ENCODE measurements at places on chromosomes 16 and 17.

- no peak for DNase-seq
Measured at GRCh38 chr17:80191865-80192661, 22.2 kb downstream of the CARD14 start.

DNA sequence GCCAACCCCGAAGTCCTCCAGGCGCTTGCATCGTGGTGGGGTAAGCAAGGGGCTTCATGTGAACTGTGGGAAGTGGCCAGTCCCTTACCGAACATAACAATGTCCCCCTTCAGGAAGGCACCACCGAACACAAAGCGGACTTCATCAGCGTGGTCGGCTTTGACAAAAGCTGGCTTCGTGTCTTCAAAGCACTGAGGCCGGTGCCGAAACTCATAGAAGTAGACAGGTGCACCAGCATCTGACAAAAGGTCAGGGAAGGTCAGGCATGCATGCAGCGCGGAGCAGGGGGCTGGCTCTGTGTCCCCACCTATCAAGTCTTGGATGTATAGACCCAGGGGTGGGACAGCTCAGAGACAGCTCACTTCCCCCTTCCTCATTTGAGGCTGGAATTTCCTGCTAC lies 16.6 kb upstream of the CES1 start:
- DNase-seq, result no peak

- no peak for DNase-seq
Measured at GRCh38 chr16:66960270-66960669, 796 bp upstream of the CES3 start.

GRCh38 chr17:79231766-79232287 lies 157.2 kb downstream of the ENGASE start:
- no peak for DNase-seq

GRCh38 chr17:55487695-55488432 lies 23.4 kb downstream of the SMIM36 start:
- DNase-seq, result no peak

DNA sequence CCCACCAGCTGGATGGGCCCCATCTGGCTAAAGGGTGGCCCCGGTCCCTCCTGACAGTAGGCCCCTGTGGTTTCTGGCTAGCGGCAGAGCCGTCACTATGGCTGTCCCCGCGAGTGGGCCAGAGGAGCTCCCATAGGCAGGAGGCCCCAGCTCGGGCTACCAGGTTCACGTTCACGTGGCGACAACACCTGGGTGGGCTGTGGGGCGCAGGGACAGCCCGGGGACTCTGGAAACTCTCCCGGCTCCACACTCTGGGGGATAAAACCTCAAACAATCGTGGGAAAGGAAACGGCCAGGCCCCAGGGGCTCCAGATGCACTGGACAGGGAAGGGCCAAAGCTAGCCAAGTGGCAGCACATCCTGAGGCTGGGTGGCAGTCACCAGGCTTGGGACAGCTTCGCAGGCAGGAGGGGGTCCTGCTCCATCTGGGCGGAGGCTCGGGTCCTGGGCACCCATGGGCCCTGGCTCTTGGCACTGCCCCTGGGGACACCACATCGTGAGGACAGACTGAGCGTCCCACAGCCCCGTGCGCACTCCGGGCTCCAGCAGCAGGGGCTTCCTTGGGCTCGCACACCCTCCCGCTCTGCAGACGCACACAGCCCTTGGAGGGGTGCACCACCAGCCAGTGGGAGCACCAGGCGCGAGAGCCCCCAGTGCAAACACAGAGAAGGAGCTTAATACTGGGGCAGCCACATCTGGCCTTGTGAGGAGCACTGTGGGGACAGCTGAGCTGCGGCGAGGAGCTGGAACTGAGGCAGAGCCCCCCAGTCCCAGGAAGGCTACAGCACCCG lies 4.4 kb downstream of the RNF166 start:
- no peak for DNase-seq

DNA sequence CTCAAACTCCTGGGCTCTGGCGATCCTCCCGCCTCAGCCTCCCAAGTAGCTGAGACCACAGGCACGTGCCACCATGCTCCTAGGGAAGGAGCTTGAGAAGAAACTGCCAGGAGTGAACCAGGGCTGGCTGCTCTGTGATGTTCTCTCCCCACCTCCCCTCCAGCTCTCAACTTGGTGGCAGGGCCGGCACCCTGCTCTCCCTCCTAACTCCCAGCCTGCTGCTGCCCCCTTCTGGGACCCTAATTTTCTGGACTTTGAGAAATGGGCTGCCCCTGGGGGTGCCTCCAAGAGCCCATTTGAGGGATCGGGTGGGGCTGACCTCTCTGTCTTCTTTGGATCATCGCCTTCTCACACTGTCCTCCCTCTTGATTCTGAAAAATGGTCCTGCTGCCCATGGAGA lies 14.9 kb upstream of the STAT3 start:
- DNase-seq, result peak; percentile 41

DNA sequence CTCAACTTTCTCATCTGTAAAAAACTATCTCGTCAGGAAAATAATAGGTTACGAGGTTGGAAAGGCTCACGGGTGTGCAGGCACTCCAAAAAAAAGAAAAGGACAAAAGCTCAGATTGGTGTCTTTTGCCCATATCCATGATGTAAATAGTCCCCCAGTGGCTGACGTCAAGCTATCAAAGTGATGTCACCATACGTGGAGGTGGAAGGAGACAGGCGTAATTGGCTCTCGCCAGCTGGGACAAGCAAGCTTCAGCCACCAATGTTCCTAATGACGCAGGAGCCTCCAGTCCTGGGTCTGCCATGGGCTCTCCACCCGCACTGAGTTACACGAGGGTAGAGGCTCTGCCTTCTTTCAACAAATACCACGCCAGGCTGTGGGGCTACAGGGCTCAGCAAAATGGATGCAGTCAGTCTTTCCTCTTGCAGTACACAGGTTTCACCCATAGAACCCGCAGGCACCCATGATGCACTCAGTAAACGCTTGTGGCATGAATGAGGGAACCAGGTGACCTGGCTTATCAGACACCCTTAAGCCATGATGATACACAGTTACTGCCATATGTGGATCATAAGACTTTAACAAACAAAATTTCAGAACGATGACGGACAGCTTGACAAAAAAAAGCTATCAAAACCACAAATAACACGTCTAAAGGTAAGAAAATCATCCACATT lies 50.5 kb downstream of the COTL1 start:
- no peak for DNase-seq

DNA sequence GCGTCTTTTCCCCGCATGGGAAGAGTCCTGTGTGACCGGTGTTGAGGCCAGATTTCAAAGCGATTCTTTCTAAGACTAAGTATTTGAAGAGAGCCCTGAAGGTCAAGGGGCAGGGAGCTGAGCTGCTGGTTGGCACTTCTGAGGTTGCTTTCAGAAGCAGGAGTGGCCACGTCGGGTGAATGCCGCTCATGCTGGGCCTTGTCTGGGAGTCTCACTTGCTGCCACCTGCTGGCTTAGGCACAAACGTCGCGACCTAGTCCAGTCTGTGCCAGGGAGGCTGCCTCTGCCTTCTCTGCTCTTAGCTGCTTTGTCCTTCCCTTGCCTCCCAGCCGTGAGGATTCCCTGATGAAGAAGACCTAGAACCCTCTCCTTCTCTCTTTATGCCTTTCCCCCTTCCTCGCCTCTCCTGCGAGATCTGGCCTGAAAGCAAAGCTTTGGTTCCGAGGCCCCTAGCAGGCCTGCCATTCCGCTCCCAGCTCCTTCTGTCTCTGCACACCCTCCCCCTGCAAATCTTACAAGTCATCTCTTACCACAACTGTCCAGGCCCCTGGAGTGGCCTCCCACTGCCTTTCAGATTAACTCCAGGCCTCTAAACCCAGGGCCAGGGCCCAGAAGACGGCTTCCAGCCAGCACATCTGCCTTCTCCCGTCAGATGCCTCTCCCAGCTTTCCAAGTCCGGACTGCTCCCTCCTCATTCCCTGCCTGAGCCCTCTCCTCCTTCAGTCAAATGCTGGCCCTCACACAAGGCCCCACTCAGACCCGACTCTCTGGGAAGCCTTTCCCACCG lies 11.4 kb downstream of the CTNS start:
- DNase-seq, result no peak

DNA sequence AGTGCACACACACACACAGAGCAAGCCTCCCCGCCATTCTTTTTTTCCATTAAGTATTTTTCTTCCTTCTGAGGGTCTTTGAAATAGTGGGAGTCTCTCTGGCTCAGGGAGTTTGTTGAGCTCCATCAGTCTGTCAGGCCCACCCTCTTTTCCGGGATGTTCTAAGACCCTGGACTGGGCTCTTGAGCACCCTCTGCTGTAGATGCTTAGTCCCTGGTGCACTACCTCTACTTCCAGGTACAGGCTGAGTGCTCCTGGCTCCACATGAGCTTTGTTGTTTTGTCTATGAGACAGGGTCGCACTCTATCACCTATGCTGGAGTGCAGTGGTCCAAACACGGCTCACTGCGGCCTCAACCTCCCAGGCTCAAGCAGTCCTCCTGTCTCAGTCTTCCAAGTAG lies 20.7 kb downstream of the LIMD2 start:
- DNase-seq, result no peak

DNA sequence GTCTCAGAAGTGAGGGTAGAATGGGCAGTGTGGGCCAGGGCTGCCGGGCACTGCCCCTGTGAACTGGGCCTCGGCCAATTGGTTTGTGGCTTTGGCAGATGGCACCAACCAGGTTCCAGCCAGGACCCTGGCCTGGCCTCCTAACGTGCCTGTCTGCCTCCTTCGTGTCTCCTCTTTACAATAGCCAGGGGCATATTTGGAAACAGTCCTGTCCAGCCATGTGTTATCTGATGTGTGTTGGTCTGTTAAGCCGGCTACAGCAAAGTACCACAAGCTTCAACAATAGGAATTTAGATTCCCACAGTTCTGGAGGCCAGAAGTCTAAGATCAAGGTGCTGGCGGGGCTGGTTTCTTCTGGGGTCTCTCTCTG lies 14.6 kb downstream of the CRISPLD2 start:
- no peak for DNase-seq

DNA sequence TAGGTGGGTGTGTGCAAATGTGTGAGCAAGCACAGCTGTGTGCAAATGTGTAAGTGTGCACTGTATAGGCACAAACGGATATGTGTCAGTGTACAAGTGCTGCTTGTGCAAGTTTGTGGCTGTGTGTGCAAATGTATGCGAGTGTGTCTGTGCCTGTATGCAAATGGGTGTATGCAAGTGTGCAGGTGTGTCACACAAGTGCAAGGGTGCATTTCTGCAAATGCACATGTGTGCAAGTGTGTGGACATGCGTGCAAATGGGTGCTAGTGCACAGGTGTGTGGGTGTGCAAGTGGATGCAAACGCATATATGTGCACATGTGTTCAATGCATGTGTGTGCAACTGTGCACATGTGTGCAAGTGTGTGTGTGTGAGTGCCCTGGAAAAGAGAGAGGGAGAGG lies 76.5 kb upstream of the TNRC6C start:
- DNase-seq, result no peak

DNA sequence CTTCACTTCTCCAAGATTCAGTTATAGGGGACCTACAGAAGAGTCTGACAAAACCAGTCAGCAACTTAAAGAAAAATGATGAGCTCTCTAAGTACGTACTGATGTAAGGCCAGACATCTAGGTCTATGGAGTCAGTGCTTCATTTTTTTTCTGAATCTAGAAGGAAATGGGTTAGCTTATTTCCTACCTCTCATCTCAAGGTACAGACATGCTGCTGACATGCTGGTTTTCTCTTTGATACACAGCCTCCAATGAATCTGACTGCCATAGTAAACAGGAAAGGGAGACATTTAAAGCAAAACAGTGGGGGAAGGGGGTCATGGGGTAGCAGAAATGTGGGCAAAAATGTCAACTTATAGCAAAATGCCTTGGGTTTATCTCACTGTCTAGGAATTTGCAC lies 16.4 kb downstream of the CDR2 start:
- DNase-seq, result no peak

- no peak for DNase-seq
Measured at GRCh38 chr17:48308581-48308980, 121.4 kb downstream of the SKAP1 start.

DNA sequence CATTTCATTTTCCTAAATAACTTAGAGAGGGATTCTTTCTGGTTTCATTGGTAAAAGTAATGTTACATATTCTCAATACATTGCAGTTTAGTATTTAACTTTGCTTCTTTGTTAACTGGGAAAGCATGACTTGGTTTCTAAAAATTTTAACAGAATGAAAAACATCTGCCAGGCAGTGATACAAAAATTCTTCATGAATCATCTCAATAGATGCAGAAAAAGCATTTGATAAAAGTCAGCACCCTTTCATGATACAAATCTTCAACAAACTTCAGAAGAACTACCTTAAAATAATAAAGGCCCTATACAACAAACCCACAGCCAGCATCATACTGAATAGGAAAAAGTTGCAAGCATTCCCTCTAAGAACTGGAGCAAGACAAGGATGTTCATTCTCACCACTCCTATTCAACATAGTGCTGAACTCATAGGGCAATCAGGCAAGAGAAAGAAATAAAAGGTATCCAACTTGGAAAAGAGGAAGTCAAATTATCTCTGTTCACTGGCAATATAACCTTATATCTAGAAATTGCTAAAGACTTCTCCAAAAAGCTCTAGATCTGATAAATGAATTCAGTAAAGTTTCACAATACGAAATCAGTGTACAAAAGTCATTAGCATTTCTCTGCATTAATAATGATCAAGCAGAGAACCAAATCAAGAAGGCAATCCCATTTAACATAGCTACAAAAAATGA lies 50.4 kb downstream of the SLFN5 start:
- DNase-seq, result no peak

DNA sequence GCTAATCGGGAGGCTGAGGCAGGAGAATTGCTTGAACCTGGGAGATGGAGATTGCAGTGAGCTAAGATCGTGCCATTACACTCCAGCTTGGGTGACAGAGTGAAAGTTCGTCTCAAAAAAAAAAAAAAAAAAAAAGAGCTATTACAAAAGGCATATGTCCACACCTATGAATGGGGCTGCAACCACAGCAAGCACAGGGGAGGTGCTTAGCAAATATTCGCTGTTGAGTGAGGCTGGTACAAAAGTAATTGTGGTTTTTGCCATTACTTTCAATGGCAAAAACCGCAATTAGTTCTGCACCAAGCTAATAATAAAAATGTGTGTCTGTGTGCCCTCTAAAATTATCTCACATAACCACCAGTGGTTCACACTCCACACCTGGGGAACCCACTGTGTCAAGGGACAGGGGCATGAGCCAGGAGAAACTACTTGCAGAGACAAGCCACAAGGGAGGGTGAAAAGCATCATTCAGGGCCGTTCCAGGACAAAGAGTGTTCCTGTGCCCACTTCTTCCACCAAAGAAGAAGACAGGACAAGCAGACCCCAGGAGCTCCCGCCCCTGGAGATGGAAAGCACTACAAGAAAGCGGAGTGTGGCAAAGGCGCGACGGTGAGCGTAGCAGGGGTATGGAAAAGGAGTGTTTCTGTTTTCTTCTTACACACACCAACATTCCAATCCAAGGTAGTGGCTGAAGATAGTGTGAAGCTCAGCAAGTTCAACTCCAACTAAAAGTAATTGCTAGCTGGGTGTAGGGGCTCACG lies 84.4 kb upstream of the CNEP1R1 start:
- DNase-seq, result no peak

- DNase-seq, result no peak
Measured at GRCh38 chr16:85637061-85637807, 24.1 kb downstream of the GSE1 start.

GRCh38 chr16:87561200-87562105 lies 40.9 kb upstream of the JPH3 start:
- no peak for DNase-seq

GRCh38 chr17:42806249-42806648 lies 7.6 kb downstream of the CNTD1 start:
- no peak for DNase-seq

Measured in activated gamma-delta T cell treated with anti-CD3 and anti-CD28 coated beads, Interleukin-2, amount 50 U/mL, for 16 hours (primary cell).